ENCODE measurements at places on chromosomes 1 and 21.

GRCh38 chr1:93346421-93346993, 800 bp downstream of the DR1 start:
- peak; percentile 35 for DNase-seq

- DNase-seq, result no peak
Measured at GRCh38 chr1:53685272-53686051, 53.5 kb downstream of the GLIS1 start.

GRCh38 chr1:109094377-109094803, 3.8 kb downstream of the TMEM167B start:
- no peak for DNase-seq

- DNase-seq, result peak; percentile 53
Measured at GRCh38 chr1:53851571-53852285, 13.6 kb upstream of the NDC1 start.

DNA sequence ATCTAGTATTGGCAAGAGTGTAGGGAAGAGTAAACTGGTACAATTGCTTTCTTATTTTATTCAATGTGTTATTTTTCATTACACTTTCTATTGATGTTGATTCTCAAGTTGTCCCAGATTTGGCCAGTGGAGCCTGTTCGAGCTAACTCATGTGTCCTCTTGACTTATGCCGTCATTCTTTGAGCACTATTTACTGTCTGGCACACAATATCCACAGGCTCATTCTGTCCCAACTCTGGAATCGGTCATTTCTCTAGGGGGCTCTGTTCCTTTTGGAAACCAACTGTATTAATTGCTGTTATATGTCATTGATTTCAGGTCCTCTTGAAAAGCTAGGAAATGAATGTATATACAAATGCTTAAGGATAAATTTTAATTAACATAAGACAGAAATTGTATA, 22.4 kb upstream of the SFPQ start:
- DNase-seq, result no peak

GRCh38 chr1:245060684-245061374, 94.0 kb upstream of the KIF26B start:
- DNase-seq, result no peak

GRCh38 chr1:147598621-147599361, 57.5 kb downstream of the BCL9 start:
- peak; percentile 23 for DNase-seq

DNA sequence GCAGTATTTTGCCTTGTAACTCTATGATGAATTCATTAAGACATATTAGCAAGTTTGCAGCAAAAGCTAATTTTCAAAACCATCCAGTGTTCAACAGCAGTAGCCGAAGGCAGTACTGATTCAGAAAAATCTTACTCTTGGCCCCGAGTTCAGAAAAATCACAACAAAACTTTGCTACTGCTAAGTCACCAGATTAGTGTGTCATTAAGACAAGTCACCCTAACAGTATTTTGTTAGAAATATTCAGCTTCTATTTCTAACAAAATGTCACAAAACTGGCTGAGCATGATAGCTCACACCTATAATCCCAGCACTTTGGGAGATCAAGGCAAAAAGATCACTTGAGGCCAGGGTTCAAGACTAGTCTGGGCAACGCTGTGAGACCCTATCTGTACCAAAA, 8.2 kb downstream of the GTF2B start:
- no peak for DNase-seq

Data from myocyte (in vitro differentiated cells).